Smooth muscle cell of bladder (primary cell): ENCODE measurements at places on chromosomes 11 and 22. TPM values are rescaled to one million over a fixed set of nuclear protein-coding genes. Genes with fewer than 3 reads are reported as not detected.

Gene IGLL5
- total RNA-seq = not detected in 2 replicates

Gene DDTL
- total RNA-seq = 0.85 and 0.92 TPM in 2 replicates

Gene OR5A1
- total RNA-seq = not detected in 2 replicates

Gene VWCE
- total RNA-seq = 0.85 and 1.7 TPM in 2 replicates

Gene MFNG
- 0.09 and 0.14 TPM in 2 replicates for total RNA-seq

Gene LYVE1
- under 0.01 and 0.09 TPM in 2 replicates for total RNA-seq

Gene PTPN5
- total RNA-seq = under 0.01 TPM in 1 of 2 replicates, not detected in the other

Gene MADD
- 9.2 and 12.0 TPM in 2 replicates for total RNA-seq

Gene PRRG4
- under 0.01 and 0.09 TPM in 2 replicates for total RNA-seq

Gene ISX
- not detected in 2 replicates for total RNA-seq

Gene NLRP14
- total RNA-seq = 0.09 and 0.14 TPM in 2 replicates

Gene OR6X1
- not detected in 2 replicates for total RNA-seq

Gene TRIM49
- not detected in 2 replicates for total RNA-seq

Gene APOBEC3A
- not detected in 2 replicates for total RNA-seq

Gene GP1BB
- total RNA-seq = 1.00 and 1.5 TPM in 2 replicates

Gene CWF19L2
- 8.2 and 10.9 TPM in 2 replicates for total RNA-seq

Gene KLHL35
- 2.4 and 3.0 TPM in 2 replicates for total RNA-seq

Gene BACE1-AS
- 1.6 and 1.9 TPM in 2 replicates for total RNA-seq

Gene HEPHL1
- 0.14 TPM in 1 of 2 replicates, not detected in the other for total RNA-seq

Gene CPT1B
- 1.00 and 2.3 TPM in 2 replicates for total RNA-seq

Gene RASGRP2
- total RNA-seq = 0.18 and 0.71 TPM in 2 replicates

Gene GSTT2
- 0.09 and 0.14 TPM in 2 replicates for total RNA-seq

Gene SCGB1C1
- total RNA-seq = not detected in 2 replicates

Gene SLC17A6
- total RNA-seq = not detected in 2 replicates

Gene SCGB2A2
- total RNA-seq = not detected in 2 replicates

Gene TBX10
- not detected in 2 replicates for total RNA-seq

Gene UBQLNL
- 0.14 and 0.18 TPM in 2 replicates for total RNA-seq

Gene TP53I11
- 11.5 and 13.0 TPM in 2 replicates for total RNA-seq

Gene LINC01488
- not detected in 2 replicates for total RNA-seq

Gene TMEM121B
- under 0.01 TPM in 1 of 2 replicates, not detected in the other for total RNA-seq

Gene POU2F3
- total RNA-seq = 0.09 TPM in 1 of 2 replicates, not detected in the other

Gene GAL3ST3
- under 0.01 and 0.14 TPM in 2 replicates for total RNA-seq

Gene SCO2
- total RNA-seq = 0.57 and 1.6 TPM in 2 replicates

Gene GPR83
- under 0.01 TPM in 1 of 2 replicates, not detected in the other for total RNA-seq

Gene APOL3
- total RNA-seq = 13.5 and 14.0 TPM in 2 replicates
